Left cardiac atrium (tissue), 4 donors: ENCODE measurements at places on chromosomes 13 and 19. TPM values are rescaled to one million over a fixed set of nuclear protein-coding genes. Genes with fewer than 3 reads are reported as not detected.
A peak's percentile ranks its signal among the peaks of the same experiment; 100 is the strongest.

DNA sequence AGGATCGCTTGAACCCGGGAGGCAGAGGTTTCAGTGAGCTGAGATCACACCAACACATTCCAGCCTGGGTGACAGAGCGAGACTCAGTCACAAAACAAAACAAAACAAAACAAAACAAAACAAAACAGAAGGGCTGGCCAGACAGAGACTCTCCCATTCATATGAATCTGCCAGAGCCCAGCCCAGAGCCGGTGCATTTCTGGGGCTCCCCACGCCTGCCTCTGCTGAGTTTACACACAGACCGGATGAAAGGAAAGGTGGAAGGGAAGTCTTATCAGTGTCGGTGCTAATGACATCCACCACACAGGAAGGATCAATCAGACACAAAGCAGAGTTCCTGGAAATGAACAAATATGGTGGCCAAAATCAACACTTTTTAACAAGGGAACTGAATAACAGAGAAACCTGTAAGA, 6.8 kb downstream of the TRAPPC6A start:
- DNase-seq, result peak; percentile 55

- no peak for DNase-seq
These were observed 177.3 kb upstream of the ZNF507 start for GRCh38 chr19:32168111-32168510.

- no peak for DNase-seq
These were observed 17.2 kb upstream of the RNASEH2B start for GRCh38 chr13:50892210-50892944.

GRCh38 chr13:112978561-112979405, 9.8 kb downstream of the MCF2L start:
- DNase-seq, result peak; percentile 64

DNA sequence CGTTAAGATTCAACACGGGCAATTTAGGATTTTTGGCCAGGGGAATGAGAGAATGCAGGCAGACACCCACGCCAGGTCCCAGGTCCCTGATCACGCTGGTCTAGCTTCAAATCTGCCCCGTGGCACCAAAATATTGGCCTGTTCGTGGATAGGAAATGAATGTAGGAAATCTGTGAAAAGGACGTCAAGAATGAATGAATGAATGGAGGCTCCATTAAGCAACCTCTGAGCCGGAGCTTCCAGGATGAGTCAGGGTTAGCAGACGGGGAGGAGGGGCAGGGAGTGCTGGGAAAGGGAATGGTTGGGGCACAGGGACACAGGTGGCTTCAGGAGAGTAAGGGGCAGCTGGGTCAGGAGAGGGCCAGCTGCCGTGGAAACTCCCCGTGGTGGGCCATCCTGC, 4.2 kb downstream of the SULT2B1 start:
- no peak for DNase-seq

- DNase-seq, result no peak
These were observed 137.9 kb downstream of the TM9SF2 start for GRCh38 chr13:99639126-99639525.

DNA sequence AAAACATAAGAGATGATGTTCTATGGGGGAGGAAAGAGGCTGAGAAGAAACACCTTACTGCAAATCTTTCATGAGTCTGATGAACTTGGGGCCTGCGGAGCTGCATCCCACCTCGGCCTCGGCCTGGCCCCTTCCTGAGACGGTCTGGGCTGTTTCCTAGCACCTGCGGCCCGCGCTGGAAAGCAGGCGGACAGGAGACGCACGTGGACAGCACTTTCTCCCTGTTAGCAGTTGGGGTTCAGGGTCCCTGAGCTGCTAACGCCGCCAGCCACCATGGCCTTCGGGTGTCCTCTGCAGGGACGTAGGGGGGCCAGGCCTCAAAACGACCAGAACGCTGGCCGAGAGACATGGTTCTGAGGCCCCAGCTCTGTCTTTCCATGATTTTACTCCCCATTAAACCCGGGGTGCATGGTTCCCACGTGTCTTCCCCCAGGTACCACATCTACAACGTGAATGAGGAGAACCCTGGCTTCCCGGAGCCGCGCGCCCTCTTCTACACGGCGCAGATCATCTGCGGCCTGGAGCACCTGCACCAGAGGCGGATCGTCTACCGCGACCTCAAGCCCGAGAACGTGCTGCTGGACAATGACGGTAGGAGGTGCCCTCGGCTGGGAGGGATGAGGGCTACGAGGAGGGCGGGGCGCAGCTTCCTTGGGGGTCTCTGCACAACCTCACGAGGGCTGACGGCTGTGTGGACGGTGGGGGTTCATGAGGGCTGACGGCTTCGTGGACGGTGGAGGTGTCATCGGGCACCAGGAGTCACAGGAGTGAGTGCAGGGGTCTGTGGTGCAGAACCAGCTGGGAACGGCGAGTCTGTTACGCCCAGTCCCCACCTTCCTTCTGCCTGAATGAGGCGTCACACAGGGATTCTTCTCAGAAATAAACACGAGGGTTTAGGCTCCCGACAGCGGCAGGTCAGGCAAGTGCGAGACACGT, 4.3 kb downstream of the GRK1 start:
- no peak for DNase-seq

GRCh38 chr19:51386882-51387520, 773 bp downstream of the LIM2 start:
- no peak for DNase-seq

DNA sequence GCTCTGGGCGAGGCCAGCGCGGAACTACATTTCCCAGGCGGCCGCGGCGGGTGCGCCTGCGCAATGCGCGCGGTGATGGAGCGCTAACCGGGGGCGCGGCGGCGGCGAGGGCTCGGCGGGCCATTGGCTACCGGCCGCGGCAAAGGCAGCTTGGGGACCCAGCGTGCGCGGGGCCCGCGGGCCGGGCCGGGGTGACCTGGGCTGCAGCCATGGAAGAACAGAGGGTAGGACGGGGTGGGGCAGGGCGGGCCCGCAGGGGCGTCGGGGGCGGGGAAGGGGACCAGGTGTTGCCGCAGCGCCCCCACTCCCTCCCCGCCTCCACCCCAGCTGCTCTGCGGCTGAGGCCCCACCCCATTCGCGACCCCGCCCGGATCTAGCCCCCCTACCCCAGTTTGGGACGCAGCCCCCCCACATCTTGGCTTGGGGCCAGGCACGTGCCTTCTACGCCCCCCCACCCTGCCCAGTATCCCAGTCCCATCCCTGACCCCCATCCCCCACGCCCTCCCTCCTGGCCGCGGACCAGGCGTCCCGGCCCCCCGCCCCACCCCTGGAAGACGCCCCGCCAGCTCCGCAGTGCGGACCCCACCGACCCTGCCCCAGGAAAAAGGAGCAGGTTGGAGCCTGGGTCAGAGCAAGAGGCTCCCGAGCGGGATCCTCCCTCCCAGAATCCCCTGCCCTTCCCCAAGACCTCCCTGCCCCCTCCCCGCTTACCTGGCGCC, at the start of gene FSD1:
TSS of gene FSD1 (plus strand) at position 61 of the 719 bp plus-strand sequence. CDS start at position 210, 149 bp downstream.
- no peak for DNase-seq

Gene NFIX
- 133 TPM for total RNA-seq

- no peak for DNase-seq
These were observed 251.6 kb downstream of the KLF5 start for GRCh38 chr13:73310366-73310765.

GRCh38 chr13:45705918-45706317, 3.8 kb downstream of the CBY2 start:
- DNase-seq, result no peak

Gene SACS
- total RNA-seq, result 23.3 TPM

DNA sequence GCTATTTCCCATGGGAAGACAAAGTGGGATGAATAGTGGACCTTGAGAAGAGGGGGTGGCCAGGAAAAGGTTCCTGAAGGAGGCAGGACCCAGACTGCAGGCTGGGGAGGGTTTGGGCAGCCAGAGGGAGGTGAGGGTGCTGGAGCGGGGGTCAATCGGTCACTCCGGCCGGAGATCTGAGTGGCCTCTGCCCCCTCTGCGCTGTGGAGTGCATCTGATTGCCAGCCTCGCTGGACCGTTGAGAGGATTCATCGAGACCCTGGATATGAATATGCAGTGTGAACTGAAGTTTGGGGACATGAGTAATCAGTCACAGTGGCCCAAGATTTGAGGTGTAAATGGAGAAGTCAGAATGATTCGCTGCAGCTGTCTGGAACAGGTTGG, 5.5 kb upstream of the ZNF580 start:
- no peak for DNase-seq

GRCh38 chr13:105231579-105231978, 1303.9 kb downstream of the EFNB2 start:
- no peak for DNase-seq

DNA sequence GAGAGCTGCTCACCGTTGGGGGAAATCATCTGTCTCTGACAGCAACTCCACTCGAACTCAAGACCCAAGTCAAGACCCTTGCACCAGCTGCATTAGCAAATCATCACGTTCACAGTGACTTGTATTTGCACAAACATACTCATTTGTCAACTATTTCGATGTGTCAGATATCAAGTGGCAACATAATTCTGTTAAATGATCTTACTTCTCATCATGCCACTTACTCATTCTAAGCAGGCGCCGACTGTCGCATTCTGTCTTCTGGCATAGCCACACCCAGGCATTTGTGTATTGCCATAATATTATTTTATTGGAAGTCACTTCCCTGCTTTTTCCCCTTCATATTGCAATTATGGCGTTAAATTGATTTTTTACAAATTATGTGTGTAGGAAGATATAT, 23.0 kb upstream of the ATP1A3 start:
- DNase-seq, result no peak
